ENCODE measurements at places on chromosomes 11 and 22.

- DNase-seq, result no peak
These were observed 1.0 kb downstream of the ADSL start for GRCh38 chr22:40347300-40347699.

GRCh38 chr22:32904044-32904443 lies 102.5 kb downstream of the TIMP3 start:
- DNase-seq, result no peak

DNA sequence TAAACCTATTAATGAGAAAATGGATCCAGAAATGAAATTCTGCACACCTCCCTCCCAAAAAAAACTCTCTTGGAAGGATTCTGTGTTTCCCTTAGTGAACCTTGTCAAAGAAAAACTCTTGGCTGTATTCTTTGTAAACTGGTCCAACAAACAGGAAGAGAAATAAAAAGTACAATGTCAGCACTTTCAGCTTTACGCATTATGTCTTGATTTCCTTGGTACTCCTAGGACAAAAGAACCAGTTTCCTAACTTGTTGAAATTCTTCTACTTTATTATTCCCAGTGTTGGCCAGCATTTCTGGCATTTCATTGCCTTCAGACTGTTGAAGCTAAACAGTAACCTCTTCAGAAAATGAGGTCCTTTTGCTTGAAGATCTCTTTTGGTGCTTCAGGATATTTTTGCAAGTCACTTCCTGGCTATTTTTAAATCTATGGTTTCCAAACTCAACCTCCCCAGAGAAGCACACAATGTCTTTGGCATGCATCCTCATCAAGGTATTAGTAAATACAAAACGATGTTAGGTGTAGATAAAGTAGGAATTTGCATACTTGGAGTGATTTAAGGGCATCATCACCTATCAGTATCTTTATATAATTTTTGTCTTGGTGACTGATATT lies 342.7 kb downstream of the AASDHPPT start:
- no peak for DNase-seq

DNA sequence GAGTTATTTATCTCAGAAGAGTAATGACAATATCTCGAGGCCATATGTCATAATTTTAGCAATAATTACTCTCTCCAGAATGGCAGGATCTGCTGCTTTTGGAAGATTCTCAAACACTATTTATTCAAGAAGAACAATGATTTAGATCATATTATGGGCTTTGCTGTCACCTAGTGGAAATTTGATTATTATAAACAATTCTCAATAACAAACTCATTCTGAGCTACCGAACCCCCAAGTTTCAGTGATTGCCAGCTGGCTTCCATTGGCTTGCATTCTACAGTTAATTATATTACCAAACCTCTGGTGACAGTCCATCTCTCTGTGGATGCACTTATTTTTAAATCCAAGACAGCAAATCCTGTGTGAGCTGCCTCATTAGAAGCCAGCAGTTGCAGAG lies 27.9 kb upstream of the SLC36A4 start:
- no peak for DNase-seq

GRCh38 chr11:68813773-68814172 lies 27.9 kb downstream of the CPT1A start:
- no peak for DNase-seq

- no peak for DNase-seq
These were observed 60.3 kb upstream of the PRODH start for GRCh38 chr22:18996376-18996900.

- no peak for DNase-seq
These were observed 128.7 kb downstream of the TRIM44 start for GRCh38 chr11:35791088-35791958.

DNA sequence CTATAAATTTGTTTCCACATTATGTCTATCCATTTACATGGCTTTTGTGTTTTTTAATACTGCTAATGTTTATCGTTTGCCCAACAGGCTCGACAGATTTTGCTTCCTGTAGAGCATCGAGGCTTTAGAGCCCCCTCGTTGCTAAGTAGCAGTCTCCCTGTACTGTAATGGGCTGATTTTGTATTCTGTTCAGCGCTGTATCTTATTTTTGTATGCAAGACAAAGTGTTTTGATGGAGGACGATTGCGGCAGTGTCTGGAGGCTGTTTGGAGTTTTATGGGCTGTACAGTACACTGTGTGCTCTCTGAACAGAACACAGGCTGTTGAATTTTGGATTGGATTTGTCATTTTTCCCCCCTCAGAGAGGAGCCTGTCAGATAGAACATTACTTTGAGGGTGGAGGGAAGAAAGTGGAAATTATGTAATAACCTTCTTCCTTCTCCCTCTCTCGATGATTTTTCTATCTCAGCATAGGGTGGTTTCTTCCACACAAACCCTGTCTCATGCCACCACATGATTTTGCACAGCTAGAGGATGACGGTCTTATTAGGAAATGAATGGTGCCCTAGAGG lies 104.4 kb downstream of the ZBTB16 start:
- DNase-seq, result no peak

DNA sequence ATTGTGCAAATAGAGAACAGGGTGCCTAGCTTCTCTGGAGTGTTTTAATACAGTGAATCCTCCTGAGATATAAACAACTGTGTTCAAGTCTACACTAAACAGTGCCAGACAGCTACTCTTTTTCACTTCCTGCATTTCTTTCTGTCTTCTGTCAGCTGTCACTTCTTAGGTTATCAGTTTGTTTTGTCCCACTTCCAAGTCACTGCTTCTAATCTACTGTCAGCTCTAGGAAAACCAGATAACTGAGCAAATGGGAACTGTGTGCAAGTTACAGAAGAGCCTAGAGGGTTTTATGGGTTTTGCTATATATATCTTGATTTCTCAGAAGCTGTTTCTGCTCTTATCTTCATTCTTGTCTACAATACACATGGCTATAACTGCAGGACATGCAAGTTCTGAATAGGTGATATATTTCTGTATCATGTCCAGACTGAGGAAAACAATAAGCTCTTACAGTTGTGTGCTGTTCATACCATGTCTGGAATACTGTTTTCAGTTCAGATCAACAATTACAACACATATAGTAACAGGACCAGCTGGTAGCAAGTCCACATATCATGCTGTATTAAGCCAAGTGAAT lies 5.8 kb downstream of the PITPNB start:
- no peak for DNase-seq

GRCh38 chr22:39299829-39300178 lies 19.6 kb downstream of the RPL3 start:
- no peak for DNase-seq

DNA sequence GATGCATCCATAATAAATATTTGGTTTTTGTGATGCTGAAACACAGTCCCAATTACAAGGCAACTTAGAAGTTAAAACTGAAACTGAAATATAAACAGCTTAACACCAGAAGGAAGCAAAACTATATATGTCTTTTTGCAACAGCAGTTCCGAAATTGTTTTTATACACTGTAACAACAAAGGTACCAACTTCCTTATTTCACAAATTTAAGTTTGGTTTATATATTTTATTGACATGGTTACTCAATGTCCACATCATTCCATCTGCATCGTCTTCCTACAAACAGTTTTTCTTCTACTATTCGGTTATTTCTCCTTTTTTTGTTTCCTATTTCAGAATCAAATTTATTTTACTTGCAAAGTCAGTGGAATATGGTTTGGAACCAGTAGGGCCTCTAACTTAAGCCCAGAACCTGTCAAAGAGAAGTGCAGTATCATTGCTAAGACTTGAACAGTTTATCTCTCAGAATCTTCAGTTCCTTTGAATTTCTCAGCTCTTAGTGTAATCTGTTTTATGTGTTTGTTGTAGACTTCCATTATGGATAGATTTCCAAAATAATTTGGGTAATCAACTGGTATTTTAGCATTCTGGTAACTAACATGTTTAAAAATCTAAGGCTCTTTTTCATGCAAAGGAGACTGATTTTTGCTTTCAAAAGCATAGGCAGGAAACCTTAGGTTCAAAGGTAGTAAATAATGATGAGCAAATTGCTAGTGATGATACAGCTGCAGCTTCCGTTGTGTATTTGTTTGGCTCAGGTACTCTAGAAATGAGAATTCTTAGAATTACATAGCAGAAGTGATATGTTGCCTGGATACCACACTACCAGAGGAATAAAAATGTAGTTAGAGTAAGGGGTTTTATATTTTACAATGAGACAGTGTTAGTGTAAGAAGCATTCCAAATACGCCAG lies 8.2 kb upstream of the HSPA8 start:
- no peak for DNase-seq

- DNase-seq, result no peak
These were observed 76.7 kb downstream of the FAR1 start for GRCh38 chr11:13745165-13745564.

GRCh38 chr11:2870969-2871680 lies 14.4 kb downstream of the CDKN1C start:
- DNase-seq, result no peak

GRCh38 chr11:111063726-111064517 lies 181.6 kb upstream of the POU2AF2 start:
- no peak for DNase-seq

DNA sequence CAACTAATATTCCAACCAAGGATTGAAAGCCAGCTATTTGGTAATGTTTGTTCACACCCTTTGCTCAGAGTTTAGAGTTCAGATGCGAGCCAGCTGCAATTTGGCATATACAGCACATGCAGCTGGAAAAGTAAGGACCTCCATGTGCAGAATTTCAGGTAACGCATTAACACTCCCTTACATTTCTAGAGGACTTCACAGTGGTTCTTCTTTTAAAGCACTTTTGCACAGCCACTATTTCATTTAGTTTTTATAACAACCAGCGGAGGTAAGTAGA lies 3.4 kb downstream of the POU2AF3 start:
- no peak for DNase-seq

GRCh38 chr11:123264431-123264780 lies 69.4 kb upstream of the CLMP start:
- DNase-seq, result no peak

- DNase-seq, result no peak
These were observed 126.3 kb downstream of the LUZP2 start for GRCh38 chr11:24623121-24623520.

GRCh38 chr11:107042748-107043147 lies 24.5 kb upstream of the GUCY1A2 start:
- DNase-seq, result no peak

GRCh38 chr22:27782088-27782487 lies 19.5 kb downstream of the MN1 start:
- no peak for DNase-seq

GRCh38 chr22:37824674-37825641 lies 1.8 kb downstream of the GALR3 start:
- DNase-seq, result no peak

GRCh38 chr22:45503050-45503815 lies 550 bp downstream of the FBLN1 start:
- DNase-seq, result no peak

DNA sequence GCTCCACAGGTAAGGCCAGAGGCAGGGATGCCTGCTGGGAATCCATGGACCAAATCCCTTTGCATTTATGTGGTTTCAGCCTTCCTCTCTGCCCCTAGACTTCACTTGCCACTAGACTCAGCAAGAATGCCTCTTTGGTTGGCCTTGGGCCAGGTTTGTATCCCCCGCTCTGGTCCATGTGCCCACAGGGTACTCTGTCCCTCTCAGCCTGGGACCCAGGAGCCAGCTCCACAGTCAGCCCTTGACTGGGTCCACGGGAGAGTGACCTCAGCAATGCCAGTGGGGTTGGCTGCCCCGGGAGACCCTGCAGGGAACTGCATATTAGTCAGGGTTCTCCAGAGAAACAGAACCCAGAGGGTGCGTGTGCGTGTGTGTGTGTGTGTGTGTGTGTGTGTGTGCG lies 28.3 kb upstream of the LINC01488 start:
- no peak for DNase-seq

- no peak for DNase-seq
These were observed 79.0 kb downstream of the ABTB2 start for GRCh38 chr11:34278693-34279297.

- DNase-seq, result no peak
These were observed 192.5 kb upstream of the RAG2 start for GRCh38 chr11:36790526-36790925.

GRCh38 chr22:27157666-27158370 lies 500.4 kb downstream of the MIAT start:
- DNase-seq, result no peak

DNA sequence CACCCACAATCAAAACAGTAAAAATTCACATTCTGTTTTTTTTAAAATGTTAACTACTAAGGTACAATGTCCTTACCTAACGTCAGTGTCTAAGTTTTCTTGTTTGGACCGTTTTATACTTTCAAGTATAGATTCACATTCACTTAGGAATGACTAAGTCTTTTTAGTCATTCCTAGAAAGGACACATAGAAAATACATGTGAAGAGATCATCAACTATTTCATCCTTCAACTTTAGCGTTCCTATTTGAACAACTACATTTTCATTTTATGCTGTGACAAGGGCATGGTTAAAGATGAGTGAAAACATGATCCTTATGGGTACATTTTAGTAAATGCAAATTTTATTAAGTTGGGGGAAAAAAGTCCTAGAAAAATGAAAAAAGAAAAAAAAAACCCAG lies 62.8 kb downstream of the DDX10 start:
- DNase-seq, result no peak

GRCh38 chr22:43946384-43946667 lies 8.9 kb upstream of the SAMM50 start:
- no peak for DNase-seq

DNA sequence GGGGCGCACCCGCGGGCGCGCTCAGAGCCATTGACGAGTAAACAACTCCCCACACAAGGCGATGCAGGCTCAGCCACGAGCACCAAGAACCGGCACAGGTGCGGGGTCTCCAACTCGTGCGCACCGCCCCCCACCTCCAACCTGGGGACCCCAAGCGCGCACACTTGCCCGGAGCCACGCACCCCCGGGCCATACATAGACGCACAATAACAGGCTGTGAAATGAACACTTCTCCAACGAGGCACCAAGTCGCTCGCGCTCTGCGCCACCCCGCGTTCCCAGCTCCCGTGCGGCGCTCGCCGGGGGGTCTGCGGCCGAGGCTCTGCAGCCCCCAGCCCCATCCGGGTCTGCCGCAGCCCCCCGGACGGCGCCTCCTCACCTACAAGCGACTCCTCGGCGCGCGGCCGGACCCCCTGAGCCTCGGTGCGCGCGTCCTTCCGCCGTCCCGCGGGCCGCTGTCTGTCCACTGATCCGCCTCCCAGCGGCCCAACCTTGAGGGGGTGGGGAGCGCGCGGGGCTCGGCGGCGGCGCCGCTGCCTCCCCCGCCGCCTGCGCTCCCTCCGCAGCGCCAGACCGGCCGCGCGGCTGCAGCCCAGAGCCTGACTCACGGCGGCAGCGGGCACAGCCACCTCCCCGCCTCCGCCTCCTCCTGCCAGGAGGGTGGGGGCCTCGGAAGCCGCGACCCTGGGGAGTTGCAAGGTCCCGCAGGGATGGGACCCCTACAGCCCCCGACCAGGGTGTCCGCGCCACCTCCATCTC lies 1.6 kb downstream of the IFITM10 start:
- DNase-seq, result no peak

DNA sequence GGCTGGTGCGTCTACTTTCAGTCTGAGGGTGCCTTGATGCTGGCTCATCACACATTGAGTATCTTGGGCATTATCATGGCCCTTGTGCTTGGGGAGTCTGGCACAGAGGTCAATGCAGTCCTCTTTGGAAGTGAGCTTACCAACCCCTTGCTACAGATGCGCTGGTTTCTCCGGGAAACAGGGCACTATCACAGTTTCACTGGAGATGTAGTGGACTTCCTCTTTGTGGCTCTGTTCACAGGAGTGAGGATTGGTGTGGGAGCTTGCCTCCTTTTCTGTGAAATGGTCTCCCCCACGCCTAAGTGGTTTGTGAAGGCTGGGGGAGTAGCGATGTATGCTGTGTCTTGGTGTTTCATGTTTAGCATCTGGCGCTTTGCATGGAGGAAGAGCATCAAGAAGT lies 4.9 kb downstream of the TLCD5 start:
- no peak for DNase-seq

- no peak for DNase-seq
These were observed 36.5 kb downstream of the PRDM11 start for GRCh38 chr11:45182902-45183301.

- no peak for DNase-seq
These were observed 54.7 kb upstream of the KIRREL3 start for GRCh38 chr11:127055236-127055635.

All from stimulated activated CD4-positive, alpha-beta T cell treated with anti-CD3 and anti-CD28 coated beads, Interleukin-1b, Interleukin-23, amount 100 ng/mL, for 1 hour (primary cell).